Midbrain (tissue), 1 donor: ENCODE measurements at places on chromosomes 12 and 14.

DNA sequence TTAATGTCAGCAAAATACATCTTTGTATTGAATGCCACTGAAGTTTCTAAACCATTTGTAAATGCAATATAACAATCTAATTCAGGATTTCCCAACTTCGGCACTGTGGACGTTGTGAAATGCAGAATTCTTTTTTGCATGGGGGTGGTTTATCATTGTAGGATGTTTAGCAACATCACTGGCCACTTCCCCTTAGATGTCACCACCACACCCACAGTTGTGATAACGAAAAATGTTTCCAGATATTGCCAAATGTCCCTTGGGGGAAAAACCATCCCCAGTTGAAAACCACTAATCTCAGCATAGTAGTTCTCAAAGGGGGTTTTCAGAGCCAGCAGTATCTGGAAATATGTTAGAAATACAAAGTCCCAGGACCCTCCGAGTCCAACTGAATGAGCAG lies 203.3 kb downstream of the NAV3 start:
- no peak for DNase-seq

- no peak for DNase-seq
Measured at GRCh38 chr12:65656891-65657351, 167.4 kb upstream of the HMGA2 start.

DNA sequence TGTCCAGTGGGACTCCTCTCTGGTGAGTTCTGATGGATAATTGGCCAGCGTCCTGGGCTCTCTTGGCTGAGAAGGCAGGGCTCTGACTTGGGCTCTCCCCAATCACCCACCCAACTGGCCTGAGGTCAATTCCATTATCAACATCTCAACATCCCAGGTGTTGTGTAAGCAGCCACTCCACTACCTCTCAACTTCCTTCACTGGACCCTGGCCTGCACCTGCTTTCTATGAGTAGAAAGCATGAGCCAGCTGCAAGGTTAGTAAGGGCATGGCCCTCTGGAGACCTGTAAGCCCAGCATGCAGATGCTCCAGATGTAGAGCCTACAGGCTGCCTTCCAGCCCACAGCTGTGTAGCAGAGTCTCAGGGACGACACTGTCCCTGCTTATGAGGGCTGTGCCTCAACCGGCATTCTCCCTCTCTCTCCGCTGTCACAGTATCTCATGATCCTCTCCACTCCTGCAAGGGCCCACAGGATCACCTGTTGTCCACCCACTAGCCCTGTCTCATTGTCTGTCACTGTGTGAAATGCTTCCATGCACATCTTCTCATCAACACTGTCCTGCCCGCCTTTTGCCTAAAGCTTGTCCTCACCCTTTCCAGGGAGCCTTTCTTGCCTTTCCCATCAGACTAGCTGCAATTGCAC lies 5.4 kb upstream of the KRT81 start:
- DNase-seq: no peak

DNA sequence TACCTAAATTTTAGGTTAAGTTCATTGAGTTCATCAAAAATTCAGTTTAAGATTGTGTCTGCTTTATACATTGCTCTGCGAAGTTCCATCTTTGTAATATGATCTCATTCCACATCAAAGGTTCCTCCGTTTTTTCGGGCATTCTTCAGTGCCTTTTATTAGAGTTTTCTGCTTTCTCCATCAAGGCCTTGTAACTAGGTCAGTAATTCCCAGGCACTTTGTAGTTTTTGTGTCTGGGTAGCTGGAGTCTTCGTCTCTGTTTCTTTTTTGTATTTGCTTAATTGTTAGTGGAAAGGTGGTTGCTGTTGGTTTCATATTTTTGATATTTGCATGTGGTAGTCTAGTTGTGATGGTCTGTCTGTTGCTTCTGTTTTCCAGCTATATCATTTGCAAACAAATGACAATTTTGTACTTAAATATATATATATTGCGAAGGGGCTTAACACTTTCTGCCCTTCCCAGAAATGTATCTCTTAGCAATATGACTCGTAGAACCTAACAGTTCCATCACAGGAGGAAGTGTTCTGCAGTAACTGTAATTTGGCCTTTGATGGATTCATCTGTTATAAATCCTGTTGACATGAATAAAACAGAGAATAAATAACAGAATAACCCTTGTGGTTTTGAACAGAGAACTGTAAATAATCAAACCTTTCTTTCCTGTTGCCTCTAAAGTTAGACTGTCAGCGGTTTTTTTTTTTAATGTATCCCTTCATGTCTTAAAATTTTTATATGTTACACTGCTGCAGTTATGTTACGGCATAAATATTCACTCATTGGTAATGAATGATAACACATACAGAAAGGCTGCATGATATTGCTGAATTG lies 88.4 kb upstream of the DYNC1H1 start:
- no peak for DNase-seq

- no peak for DNase-seq
Measured at GRCh38 chr12:118456741-118457140, 80.4 kb downstream of the SUDS3 start.

DNA sequence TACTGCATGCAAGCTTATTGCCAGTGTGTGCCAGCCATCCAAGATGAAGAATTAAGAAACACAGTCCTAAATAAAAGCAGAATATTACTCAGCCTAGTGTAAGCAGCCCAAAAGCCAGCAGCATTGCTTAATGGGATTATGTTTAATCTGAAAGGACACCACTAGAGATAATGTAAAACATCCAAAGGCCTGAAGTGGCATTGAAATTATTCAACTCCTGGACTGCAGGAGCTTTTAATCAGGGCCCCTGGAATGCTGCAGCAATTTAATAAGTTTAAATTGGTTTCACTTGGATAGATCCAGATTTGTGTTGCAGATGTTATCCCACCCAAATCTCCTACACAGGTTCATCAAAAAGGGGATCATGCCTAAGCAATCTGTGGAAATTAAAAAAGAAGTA lies 193.0 kb downstream of the C12orf50 start:
- no peak for DNase-seq

DNA sequence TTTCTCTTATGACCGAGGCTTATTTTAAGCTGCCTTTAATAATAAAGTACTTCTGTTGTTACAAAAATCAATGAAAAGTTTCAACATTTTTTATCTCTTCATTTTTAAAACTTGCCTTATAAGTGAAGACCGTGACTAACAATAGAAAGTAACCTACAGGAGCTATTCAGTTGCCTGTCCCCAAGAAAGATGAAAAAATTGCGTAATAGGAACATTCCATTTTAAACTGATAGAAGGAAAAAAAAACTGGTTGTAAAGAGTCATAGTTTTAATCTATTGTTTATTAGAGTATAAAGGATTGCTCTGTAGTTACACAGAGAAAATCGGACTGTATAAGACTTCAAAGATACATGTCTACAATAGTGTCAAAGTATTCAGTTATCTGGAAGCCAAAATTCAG lies 83.3 kb downstream of the DAAM1 start:
- DNase-seq: no peak

DNA sequence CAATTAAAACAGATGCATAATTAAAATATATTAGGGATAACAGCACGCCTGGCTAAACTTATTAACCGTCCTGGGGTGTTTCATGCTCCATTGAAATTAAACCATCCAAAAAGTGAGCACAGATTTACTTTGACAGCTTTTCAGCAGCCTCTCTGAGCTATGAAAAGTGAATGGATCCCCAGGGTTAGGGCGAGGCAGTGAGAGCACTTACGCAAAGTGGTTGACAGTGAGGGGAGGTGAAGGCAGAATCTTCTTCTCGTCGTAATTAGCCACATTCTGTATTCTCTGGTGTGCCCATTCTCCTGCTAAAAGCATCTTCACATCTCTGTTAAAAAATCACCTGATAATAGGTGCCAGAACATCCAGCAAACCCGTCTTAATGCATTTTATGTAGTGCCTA lies 1.9 kb downstream of the TMTC2 start:
- DNase-seq: peak; percentile 36

GRCh38 chr14:102326583-102326982 lies 7.0 kb downstream of the ZNF839 start:
- no peak for DNase-seq

DNA sequence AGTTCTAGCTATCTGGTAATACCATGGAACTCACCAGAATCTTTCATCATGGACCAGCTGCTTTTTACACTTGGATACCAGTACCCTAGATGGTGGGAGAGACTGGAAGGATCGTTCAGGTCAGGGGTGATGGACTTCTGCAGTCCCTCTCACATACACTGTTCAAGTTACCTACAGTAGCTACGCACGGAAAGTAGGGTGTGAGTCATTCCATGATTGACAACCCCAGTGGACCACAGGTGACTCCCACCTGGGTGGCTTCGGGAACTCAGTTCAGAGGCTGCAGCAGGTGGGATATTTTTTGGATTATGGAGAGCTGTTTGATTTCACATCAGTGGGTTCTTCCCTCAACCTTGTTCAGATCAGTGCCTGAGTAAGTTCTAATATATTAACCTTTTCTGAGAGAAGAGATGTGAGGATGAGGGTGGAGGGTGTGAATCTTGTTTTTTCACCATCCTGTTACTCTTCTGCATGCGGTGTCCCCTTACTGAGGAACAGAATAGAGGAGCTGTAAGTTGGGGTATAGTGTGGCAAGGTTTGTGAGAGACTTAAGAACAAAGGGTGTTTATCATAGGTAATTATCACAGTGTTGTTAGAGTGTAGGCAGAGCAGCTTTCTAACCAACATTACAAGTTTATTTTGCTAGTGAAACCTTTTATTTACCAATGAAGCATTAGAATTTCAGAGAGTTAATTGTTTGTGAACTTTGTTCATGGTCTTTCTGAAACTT lies 39.6 kb downstream of the PRKCH start:
- DNase-seq: no peak

GRCh38 chr12:108826101-108826806 lies 31.1 kb downstream of the SSH1 start:
- DNase-seq: peak; percentile 56

GRCh38 chr14:105889666-105890473 lies 363.5 kb downstream of the TMEM121 start:
- DNase-seq: no peak

- DNase-seq: no peak
Measured at GRCh38 chr12:132558861-132559623, 51.3 kb downstream of the LRCOL1 start.

GRCh38 chr14:24131549-24131966 lies 1.1 kb downstream of the FITM1 start:
- DNase-seq: no peak

DNA sequence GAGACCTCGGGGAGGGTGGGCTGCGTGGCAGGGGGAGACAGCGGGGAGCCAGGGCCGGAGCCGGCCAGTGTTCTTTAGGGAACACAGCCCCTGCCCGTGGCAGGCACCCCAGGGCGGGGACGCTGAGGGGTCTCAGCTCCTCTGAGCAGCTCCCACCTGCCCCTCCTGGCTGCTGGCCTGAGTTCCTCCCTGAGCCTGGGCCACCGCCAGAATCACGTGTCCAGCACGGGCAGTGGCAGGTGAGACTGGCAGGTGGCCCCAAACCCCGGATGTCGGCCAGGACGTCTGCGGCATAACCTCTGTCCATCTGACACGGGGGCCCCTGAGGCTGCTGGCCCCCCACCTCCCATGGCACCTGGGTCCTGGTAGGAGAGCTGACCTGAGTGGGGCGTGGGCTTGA lies 25.1 kb downstream of the NOC4L start:
- no peak for DNase-seq

GRCh38 chr12:122845865-122846621 lies 10.8 kb downstream of the HIP1R start:
- DNase-seq: no peak

DNA sequence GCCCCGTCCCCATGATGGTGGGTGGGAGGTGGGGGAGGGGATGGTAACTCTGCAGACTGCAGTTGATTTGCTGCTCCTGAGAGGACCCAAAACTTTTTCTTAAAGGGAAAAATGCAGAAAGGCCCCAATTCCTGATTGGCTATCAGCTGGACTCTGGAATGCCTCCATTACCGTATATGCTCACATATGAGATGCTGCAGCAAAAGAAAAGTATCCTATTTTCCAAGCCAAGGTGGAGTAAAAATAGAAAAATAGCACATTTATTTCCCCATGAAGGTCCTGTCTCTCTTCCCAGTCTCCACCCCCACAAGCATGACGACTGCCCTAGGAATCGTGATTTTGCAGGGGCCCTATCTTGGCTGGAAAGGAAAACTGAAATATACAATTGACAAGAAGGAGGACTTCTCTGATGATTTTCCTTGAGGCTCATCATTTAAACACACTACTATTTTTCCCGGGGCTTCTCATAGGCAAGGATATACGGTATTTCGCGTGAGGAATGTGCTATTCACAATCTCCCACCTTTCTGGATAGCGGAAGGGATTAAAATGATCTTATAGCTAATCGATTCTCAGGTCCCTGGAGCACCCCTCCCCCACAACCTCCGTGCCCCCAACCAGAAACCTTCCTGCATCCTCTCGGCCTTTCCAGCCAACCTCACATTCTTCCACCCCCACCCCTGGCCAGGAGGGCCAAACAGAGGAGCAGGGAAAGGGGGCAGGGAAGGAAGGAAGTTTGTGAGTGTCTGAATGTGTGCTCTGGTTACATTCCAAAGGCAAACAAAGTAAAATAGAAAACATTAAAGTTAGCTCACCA lies 138.9 kb upstream of the CCND2 start:
- no peak for DNase-seq

- no peak for DNase-seq
Measured at GRCh38 chr12:12016284-12017100, 54.2 kb upstream of the BCL2L14 start.

- DNase-seq: no peak
Measured at GRCh38 chr14:61485661-61486060, 164.3 kb downstream of the PRKCH start.

DNA sequence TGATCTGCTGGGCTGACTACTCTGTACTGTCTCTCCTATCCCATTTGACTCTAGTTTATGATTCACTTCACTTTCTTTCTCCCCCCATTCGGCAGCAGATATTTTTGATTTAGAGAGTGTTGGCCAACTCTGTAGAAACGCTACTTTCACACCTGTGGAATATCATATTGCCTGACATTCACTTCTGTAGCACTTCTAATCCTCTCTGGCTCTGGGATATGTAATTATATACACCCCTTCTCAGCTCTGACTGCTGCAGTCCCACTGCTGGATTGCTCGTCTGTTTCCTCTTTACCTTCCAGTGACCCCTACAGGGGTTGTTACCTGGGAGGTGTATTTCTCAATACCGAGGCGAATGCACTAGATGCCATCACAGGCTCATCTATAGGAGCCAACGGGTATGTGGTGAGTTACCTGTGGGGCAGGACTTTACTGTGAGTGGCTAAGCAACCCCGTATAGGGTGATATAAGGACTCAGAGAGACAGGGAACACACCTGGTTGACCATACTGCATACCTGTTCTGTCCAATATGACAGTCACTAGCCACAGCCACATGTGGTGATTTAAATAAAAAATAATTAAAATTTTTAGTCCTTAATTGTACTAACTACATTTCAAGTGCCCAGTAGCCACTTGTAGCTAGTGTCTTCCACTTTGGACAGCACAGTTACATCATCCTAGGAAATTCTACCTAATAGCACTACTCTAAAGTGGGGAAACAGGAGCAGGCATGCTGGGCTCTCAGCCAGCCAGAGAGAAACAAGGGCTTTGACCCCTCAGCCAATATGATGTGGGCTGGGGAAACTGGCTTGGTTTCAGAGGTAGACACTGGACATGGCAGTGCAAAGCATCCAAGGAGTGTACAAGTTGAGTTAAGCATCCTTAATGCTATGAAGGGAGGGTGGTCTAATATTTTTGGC lies 95.0 kb downstream of the C12orf75 start:
- no peak for DNase-seq
